OCI-M1 (cell line): ENCODE measurements at places on chromosomes 6 and 20.

DNA sequence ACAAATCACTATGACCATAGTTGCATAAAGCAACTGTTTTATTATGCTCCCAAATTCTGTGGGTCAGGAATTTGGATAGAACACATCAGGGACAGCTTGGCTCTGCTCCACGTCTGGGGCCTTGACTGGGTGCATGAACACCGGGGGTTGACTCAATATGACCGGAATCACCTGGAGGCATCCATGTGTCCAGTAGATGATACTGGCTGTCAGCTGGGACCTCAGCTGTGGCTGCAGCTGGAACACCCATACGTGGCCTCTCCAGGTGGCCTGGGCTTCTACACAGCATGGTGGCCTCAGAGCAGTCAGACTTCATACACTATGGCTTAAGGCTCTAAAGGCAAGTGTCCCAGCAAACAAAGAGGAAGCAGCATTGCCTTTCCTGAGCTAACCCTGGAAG lies 113.4 kb downstream of the NRN1 start:
- no peak for DNase-seq

GRCh38 chr6:81694855-81695254 lies 57.6 kb downstream of the TENT5A start:
- DNase-seq: no peak

GRCh38 chr20:23503649-23504048 lies 12.7 kb downstream of the CST8 start:
- no peak for DNase-seq

- DNase-seq: no peak
These were observed 1.4 kb upstream of the RALY start for GRCh38 chr20:33992145-33992922.

DNA sequence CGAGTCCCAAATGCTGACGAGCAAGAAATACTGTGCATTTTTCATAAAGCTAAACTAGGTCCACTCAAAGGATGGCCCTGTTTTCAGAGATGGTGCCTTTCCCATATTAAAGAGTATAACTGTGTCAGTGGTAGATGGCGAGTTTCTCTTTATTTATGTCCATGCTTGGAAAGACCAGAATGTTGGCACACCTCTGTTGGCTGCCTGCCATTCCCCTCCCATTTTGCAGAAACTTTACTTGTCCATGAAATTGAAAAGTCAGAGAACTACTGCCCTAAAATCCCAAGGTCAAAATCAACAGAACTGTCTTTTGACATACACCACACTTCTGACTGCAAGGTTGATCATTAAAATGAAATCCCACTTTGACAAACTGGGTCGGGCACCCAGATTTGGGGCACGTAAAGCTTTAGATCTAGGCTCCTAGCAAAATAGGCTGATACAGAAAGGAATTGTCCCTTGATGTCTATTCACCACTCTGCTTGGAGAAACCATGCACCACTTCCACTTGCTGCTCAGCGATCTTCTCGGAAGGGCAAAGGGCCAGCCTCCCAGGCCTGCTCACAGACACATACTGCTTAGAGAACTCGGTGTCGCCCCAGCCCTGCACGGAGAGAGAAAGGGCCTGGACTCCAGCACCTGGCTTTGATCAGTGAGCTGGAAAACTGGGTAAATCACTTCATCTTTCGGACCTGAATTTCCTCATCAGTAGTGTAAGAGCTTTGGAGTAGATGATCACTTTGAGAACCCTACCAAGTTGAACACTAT lies 130.0 kb downstream of the AGPAT4 start:
- no peak for DNase-seq

DNA sequence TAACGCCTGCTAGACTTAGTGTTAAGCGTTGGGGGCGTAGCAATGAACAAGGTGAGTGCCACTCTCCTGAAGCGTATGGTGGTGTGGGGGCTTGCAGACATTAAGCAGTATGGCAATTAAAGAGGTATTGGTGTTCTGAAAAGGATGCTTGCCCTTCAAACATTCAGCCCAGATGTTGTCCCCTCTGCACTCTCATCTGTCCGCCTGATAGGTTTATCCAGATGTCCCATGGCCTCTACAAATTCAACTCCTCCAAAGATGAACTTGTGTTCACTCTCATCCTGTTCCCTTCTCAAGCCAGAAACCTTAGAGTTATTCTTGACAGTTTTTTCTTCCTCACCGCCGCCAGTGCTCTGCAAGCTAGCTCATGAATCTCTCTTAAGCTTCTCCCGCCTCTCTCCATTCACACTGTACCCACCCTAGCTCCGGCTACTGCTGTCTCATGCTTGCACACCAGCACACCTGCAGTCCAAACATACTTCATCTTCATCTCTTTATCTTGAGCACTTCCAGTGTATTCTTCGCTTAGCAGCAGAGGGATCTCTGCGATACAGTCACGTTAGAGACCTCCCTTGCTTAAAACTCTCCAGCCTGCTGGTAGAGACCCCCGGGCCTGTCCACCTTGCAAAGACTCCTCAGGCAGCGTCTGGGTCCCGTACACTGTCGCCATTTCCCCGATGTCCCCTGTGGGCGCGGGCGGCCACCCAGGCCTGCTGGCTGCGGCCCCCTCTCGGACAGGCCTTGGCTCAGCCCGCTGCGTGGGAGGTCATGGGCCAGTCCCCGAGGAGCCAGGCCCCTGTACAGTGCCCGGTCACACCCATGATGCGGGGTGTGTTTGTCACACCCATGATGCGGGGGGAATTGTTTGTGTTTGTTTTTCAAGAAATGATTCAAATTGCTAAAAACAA lies 962 bp downstream of the DDX27 start:
- DNase-seq: no peak

DNA sequence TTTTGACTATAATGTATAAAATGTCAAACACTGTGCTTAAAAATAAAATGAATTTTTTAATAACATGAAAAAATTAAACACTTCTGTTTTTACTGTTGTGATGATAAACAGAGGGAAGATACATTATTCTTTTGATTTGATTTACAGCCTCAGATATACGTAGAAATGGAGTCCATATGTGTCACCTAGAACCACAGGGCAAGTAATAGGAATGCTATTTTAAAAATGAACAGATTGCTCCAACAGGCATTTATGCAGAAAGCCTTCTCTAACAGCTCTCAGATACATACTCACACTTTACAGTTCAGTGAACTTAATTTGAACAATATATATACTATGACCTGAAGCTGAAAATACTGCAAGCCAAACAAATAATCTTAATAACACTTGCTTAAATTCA lies 1551.0 kb downstream of the GRIK2 start:
- DNase-seq: no peak

DNA sequence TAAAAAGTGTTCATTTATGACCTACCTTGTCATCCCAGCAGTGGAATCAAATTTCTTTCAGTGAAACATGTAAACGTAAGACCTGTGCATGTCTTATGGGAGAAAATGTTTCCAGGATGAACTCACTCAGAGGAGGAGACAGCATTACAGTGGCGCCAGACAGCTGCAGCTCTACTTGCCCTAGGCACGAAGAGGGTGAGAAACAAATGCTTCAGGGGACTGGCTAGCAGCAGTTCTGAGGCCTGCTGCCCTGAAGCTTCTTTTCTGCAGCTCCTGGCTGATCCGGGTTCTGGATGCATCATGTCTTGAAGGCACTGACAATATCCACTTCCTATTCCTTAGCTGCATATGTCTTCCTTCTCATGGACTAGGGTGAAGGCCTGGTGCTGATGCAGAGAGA lies 120.2 kb downstream of the QRSL1 start:
- DNase-seq: no peak

DNA sequence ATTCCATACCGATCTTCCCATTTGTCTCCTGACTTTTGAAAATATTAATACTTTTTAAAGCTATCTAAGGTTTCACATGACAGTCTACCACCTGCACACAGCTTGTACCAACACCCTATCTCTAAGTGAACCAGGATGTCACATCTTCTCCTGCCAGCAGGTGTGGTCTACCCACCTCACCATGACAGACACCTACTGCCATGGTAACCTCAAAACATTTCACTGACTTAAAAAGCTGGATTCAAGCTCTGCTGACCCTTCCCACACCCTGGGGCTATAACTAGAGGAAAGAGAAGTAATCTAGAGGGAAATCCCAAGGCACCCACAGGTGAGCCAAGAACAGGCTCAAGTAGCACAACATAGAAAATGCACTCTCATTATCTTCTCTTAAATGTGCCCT lies 1.2 kb downstream of the SLC17A3 start:
- no peak for DNase-seq

DNA sequence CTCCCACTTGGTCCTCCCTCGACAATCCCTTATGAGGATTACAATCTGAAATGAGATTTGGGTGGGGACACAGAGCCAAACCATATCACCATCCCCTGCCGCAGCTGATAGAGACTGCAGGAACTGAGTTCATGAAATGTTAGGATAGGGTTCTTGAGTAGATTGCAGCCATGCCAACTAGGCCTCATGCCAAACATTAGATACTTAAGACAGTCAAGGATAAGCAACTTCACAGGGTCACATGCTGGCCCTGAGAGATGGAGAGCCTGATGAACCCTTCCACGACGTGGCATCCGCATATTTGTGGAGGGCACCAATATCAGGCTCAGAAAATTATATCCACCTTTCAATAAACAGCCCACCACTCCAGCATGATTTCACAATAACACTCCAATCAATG lies 121.3 kb downstream of the ALDH8A1 start:
- no peak for DNase-seq

- DNase-seq: no peak
These were observed at the start of gene TRAPPC3L for GRCh38 chr6:116545651-116546050. Gene TRAPPC3L, minus strand, starts transcription at chr6:116545684. Its CDS starts 170 bp downstream, at chr6:116545514.

DNA sequence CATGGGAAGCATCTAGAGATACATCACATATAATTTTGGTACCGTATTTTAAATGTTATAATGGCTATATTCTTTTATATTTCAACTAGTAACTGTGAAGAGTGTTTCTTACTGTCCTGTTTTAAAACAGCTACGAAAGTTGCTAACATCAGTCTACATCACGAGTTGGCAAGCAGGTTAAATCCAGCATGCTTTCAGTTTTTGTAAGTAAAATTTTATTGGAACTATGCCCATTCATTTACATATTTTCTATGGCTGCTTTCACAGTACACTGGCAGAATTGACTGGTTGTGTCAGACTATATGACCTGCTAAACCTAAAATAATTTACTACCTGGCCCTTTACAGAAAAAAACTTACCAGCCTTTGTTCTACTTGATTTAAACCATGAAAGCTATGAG lies 478.1 kb downstream of the PHF3 start:
- no peak for DNase-seq

- DNase-seq: no peak
These were observed 12.7 kb upstream of the LRRN4 start for GRCh38 chr20:6066582-6066981.

DNA sequence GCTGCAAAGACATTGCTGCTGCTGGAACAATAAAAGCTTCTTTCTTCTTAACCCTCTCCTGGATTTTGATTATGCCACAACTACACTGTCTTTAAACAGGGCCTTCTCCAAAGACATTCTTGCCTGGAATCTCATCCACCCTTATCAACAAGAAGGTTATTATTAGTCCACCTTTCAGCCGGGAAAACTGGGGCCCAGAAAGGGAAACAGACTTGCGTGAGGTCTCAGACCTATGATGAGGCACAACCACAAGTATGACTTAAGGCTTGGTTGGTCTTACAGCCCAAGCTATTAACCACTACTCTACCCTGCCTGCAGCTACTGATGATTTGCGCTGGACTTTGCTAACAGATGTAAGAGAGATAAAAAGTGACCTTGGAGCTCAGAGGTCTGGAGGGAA lies 62.8 kb upstream of the CTNNBL1 start:
- DNase-seq: no peak

GRCh38 chr6:106546691-106547414 lies 82.4 kb downstream of the RTN4IP1 start:
- no peak for DNase-seq

DNA sequence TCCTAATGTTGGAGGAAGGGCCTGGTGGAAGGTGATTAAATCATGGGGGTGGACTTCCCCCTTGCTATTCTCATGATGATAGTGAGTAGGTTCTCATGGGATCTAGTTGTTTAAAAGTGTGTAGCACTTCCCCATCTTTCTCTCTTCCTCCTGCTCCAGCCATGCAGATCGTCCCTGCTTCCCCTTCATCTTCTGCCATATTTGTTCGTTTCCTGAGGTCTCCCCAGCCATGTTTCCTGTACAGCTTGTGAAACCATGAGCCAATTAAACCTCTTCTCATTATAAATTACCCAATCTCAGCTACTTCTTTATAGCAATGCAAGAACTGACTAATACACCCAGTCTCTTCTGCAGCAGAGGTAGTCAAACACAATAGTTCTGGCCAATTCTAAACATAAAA lies 5.4 kb downstream of the EPM2A start:
- no peak for DNase-seq

- DNase-seq: no peak
These were observed 8.5 kb downstream of the ARG1 start for GRCh38 chr6:131581523-131581922.

GRCh38 chr6:35691027-35691824 lies 2.5 kb upstream of the FKBP5 start:
- no peak for DNase-seq

DNA sequence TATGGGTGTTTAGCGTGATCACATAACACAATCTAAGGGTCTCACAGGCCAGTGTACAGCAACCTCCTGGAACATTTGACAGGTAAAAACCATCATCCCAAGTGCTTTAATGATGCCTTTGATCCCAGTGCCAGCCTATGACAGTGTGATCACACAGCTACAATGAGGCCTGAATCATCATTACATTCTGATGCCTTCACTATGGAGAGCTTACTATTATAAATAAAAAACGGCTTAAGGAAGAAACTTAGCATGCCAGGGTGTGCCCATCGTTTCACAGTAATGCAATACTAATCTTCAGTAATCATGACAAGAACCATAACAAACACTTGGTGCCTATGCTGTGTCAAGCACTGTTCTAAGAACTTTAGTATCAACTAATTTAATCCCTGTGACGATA lies 11.4 kb downstream of the MAP7 start:
- DNase-seq: no peak

GRCh38 chr20:61439251-61439650 lies 187.2 kb downstream of the CDH4 start:
- DNase-seq: no peak

DNA sequence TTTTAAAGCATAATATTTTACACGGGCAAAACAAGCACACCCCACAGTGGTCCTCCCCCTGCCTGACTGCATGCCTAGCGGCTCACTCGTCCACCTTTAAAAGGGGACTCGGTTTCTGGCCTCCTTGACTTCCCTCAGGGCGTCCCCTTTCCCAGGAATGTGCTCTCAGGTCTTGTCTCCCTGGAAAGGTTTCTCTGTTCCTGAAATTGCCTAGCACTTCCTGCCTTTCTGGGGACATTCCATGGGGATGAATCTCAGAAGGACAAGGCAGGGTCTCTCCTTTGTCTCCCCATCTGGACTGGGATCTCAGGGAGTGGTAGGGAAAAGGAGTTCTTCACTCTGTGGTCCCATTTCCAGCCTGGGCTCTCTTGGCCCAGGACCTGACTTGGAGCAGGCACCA lies 4.9 kb downstream of the TCF15 start:
- no peak for DNase-seq

DNA sequence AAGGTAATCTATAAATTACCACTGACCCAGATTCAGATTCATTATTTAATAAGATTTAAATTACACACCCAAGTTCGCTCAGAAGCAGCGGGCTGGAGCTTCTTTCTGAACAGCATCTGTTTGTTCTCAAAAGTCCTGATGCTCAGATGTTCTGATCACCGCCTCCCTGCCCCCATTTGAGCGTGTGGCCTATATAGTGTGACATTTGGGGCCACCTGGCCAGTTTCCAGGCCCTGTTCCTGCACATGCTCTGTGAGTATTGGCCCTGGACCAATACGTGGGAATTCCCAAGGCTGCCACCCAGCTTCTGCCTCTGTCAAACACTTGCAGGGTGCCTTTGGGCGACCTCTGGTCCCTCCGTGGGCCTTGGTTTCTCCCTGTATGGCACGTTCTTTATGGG lies 228.8 kb downstream of the TFAP2C start:
- DNase-seq: no peak
